Amygdala (tissue), 56 donors: ENCODE measurements at places on chromosomes 3 and 15.

DNA sequence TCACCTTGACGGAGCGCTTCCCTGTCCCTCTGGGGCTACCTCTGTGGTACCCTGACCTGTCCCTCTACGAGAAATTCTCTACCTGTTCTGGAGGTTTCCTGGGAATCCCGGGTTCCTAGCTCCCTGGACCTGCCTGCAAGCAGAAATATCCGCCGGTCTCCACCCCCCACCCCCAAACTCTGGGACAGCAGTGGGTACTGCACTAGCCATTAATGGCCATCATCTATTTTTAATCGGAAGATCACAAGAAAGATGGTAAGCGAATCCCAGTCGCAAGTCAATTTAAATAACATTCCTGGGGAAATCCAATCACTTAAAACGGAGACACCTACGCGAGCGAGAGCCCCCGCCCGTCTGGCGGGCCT is 429 bp upstream of the C3orf80 start:
- no peak for DNase-seq

DNA sequence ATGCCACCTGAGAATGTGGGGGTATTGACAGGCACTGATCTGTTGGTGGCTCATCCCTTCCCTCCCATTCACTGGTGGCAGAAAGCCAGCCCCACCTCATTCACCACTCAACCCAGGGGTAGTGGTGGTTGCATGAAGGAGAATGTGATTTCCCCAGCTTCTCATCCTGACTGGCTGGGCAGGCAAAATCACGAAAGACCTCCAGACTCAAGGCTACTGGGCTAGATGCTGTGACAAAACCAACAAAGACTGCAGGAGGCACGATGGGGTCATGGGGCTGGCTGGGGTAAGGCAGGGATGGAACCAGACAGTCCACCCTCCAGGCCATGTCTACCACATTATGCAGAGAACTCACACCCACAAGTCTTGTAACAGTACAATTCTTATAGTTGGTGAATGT is 33.9 kb downstream of the FSTL1 start:
- DNase-seq: no peak

- DNase-seq: no peak
Measured at GRCh38 chr3:89714237-89714636, 606.8 kb downstream of the EPHA3 start.

DNA sequence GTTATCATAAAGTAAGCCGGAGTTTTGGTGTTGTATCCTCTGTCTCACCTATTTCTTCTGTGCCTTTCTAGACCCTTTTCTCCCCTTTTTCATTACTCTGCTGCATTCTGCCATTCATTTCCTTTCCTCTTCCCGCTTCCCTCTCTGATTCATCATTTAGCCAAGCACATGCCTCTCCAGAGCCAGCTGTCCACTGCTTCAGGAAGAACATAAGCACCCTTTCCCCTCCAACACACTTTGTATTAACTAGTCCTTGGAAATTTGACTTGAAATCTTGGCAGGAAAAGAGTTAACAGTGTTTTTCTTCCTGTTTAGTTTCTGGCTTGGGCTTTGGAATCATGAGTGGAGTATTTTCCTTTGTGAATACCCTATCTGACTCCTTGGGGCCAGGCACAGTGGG is 9.7 kb downstream of the APH1B start:
- DNase-seq: no peak

DNA sequence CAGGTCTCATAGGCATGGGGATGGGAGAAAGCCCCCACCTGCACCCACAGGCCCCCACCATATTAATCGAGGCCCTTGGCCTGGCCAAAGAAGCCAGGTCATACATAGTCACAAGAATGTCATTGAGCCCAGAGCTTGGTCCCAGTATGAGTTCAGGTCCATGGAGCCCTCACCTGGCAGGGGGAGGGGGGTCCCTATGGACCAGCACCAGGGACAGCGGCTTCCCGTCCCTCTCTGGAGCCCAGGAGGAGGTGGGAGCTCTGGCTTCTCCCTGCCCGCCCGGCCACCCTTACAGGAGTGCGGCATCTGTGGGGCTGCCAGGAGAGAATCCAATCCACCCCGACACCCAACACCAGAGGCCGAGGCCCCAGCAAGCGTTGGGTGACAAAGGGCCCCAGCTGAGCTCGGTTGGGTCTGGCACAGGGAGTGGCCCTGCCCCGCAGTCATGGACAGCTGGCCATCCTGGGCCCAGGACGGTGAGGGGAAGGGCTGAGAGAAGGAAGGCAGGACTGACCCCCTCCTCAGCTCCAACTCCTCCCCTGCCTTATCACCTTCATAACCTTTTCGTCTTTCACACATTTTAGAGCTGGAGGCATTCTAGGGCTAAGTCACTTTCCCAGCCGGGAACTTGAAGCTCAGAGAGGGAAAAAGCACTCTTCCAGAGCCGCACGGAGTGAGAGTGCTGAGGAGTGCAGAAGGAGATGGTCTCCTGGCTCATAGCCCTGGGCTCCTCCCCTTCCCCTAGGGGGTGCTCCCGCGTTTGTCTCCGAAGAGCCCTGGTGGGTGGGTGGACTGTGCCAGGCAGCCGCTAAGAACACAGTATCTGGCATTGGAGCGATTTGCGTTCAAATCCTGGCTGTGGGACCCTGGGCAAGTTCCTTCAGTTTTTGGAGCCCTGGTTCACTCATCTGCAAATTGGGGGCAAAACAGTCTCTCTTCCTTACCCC is 54.6 kb downstream of the ATP2B2 start:
- DNase-seq: no peak

DNA sequence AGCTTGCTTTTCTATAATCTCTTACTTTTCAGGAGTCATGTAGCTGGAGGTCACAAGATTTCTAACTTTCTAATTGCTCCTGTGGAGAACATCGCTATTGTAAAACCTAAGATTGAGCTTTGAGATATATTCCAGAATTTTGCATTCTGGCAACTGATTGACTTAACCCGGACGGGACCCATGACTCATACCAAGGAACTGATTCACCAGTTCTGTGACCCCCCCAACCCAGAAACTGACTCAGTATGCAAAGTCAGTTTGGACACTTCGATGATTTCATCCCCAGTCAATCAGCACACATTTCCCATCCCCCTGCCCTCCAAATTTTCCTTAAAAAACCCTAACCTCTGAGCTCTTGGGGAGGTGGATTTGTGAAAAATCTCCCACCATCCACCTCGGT is 396.5 kb upstream of the GBE1 start:
- no peak for DNase-seq

- DNase-seq: no peak
Measured at GRCh38 chr3:124115956-124116355, 124.0 kb upstream of the ROPN1 start.

- DNase-seq: no peak
Measured at GRCh38 chr3:16182183-16182582, 7.7 kb downstream of the GALNT15 start.

DNA sequence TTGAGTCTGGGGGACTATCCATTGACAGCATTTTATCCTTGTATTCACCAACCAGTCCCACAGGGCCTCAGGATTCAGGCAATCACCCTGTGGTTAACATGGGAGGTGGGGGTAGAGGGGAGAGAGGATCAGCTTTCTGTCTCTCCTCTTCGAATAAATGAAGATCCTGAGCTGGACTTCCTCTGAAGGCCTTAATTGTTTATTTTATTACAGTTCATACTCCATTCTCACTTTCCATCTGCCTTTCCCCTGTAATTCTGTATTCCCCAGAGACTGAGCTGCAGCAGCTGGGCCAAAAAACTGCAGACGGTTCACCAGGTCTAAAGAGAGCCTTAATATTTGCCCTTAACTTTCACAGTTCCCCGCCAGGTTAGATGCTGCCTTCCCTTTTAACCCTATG is 11.9 kb downstream of the TAGLN3 start:
- no peak for DNase-seq

GRCh38 chr15:65305150-65305758 is 777 bp downstream of the RNU5B-1 start:
- DNase-seq: no peak

GRCh38 chr15:100254285-100254684 is 87.5 kb downstream of the ADAMTS17 start:
- no peak for DNase-seq

- DNase-seq: peak; percentile 58
Measured at GRCh38 chr3:56467108-56467507, 1.2 kb downstream of the ERC2 start.

DNA sequence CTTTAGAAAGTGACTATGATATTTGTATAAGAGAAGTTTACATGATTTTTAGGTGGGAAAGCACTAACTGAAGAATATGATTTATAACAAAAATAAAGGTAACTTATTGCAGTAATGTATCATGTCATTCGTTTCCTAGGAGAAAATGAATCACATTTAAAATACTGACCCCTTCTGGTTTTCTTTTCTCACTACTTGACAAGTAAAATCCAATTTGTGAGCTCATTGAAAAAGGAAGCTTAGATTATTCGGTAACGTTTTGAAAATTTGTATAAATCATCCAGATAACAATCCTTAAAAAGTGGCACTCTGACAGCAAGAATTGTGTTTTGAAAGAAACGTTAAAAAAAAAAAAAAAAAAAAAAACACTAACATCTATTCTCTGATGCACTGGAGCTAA is 39.0 kb downstream of the NSUN3 start:
- no peak for DNase-seq

GRCh38 chr15:25176616-25176923 is 221.8 kb downstream of the SNRPN start:
- DNase-seq: no peak

- DNase-seq: no peak
Measured at GRCh38 chr15:80891006-80891405, 98.6 kb downstream of the MESD start.

DNA sequence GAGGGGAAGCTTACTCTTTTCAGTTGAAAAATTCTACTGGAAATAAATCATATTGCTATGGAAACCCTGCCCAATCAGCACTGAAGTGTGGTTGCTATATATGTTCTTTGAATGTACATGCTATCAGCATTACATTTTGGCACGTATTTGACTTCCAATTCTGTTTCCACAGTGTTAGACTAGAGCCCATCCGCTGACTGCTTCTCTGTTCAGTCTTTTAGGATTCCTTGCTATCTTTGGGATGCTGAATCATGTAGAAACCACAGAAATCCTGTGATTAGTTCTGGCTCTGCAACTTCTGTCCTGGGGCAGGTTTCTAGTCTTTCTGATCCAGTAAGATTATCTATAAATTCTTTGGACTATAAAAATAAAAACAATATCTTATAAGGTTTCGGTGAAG is 128.2 kb upstream of the SLC7A14 start:
- DNase-seq: no peak

GRCh38 chr3:149443545-149443912 is 31.0 kb upstream of the TM4SF4 start:
- no peak for DNase-seq

DNA sequence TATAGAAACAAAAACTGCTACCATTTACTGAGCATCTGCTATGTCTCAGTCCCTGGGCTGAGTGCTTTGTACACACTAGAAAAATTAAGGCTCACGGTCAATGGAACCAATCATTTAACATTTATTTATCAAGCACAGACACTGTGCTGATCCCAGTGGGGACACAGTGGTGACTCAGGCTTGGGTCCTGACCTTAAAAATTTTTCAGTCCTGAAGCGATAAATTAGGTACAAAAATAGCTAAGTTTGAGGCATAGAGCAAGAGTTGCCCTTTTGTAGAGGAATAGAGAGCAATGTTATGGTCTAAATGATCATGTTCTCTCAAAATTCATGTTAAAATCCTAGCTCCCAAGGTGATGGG is 85.1 kb downstream of the CRYGS start:
- DNase-seq: no peak

DNA sequence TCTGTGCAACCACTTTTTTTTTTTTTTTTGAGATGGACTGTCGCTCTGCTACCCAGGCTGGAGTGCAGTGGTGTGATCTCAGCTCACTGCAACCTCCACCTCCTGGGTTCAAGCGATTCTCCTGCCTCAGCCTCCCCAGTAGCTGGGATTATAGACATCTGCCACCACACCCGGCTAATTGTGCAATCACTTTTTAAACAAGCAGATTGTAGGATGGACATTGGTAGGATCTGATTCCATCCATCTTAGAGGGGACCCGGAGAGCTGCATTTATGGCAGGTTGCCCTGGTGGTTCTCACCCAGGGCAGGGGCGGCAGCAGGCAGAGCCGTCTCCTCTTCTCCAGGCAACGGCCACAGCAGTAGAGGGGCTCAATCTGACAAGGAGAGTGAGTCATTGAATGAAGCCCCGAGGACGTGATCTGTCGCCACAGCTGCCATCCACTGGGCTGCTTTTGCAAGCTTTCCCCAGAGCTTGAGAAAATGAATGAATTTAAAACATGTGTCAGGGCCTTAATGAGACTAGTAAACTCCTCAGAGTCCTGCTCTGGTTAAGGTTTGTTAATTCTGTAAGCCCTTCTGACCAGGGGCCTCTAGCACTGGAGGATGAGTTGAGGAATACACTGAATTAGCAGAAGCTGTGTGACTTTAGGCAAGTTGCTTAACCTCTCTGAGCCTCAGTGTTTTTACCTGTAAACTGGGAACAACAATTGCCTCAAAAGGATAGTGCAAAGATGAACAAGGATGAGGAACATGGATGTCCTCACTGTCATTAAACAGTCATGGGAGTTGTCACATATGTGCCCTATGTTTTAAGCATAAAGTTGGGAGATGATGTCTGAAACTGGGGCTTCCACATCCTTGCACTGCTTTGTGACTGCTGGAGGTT is 129.1 kb downstream of the ASB7 start:
- no peak for DNase-seq

GRCh38 chr3:53880396-53881345 is 1.3 kb downstream of the ACTR8 start:
- no peak for DNase-seq

- peak; percentile 45 for DNase-seq
Measured at GRCh38 chr3:155805802-155806618, at the start of gene C3orf33. TSS of gene C3orf33 (minus strand) at chr3:155806278. CDS start at chr3:155806252, 26 bp downstream.

DNA sequence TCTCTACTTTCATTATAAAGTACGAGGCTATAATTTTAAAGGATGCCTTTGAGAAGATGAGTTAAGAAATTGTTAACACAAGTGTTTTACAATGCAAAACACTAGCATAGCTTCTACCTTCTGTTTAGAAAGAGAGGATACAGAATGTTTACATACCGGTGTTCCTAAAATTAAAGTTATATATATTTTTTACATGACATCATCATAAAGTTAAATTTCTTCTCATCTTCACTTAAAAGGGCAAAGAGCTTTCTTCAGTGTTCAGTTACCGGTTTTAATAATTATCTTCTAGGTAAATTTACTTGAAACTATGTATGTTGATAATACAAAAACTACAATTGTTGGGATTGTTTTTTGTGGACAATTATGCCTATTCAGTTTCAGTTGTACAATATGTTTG is 32.7 kb upstream of the TM2D3 start:
- DNase-seq: no peak

DNA sequence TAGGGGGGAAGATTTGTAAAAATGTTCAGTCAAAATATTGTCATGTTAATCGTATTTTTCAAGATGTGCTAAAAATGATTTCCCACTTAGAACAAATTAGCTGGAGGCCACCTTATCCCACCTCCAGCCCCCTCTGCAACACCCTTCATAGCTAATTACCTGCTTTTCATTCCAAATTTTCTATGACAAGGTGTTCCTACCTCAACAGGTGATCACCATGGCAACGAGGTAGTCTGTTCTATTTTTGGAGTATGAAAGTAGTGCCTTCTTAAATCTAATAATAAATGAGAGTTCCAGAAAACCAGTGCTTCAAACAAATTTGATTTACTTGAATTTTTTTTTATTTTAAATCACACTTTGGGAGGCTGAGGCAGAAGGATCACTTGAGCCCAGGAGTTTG is 149.8 kb downstream of the FNDC3B start:
- DNase-seq: no peak

- no peak for DNase-seq
Measured at GRCh38 chr3:109195815-109196214, 59.3 kb downstream of the C3orf85 start.
